ENCODE measurements at places on chromosomes 16 and 17.

DNA sequence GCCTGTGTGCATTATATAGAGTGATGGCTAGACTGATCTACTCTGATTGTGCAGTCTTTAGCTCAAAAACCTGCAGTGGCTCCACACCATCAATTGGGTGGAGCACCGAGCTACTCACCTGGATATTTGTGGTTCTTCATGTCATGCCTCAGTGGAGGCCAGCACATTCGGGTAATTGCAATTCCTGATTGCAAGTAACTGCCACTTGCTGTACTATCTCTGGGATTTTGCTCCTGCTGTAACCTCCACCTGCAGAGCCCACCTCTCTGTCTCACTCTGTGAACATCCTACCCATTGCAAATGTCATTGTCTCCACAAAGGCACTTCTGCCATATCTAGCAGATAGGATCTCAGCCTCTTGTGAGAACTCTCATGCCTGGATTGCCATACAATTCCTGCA, 1.7 kb upstream of the CCL1 start:
- DNase-seq = no peak

DNA sequence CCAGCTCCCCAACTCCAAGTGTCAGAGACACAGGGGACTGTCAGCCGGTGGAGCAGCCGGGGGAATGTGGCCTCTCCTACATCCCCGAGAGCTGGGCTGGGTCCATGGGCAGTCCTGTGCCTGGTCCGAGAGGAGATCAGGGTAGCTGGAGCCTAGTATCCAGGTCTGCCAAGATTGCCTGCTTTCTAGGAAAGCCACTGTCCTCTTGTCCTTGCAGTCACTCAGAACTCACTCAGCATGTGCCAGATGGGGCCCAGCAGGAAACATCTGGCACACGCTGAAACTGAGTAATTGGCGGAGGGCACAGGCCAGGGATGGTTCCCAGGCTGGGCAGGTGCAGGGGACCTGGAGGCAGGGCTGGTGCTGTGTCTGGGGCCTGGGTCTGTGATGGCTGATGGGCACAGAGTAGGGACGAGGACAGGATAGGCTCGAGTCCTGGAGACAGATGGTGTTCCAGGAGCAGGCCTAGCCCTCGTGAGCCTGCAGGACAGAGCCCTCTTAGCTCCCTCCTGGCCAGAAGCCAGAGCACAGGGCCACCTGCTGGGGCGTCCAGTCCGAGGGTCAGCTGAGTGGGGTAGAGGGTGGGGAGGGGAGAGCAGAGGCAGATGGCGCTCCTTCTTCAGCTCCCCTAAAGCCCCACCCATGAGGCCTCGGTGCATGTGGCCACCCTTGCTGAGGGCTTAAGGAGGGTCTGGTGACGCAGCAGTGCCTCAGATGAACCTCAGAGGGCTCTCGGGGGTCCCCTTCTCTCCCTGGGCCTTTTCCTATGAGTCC, 31.1 kb downstream of the ADCY7 start:
- no peak for DNase-seq

- DNase-seq = no peak
Measured at GRCh38 chr16:79814124-79814523, 213.6 kb upstream of the MAF start.

DNA sequence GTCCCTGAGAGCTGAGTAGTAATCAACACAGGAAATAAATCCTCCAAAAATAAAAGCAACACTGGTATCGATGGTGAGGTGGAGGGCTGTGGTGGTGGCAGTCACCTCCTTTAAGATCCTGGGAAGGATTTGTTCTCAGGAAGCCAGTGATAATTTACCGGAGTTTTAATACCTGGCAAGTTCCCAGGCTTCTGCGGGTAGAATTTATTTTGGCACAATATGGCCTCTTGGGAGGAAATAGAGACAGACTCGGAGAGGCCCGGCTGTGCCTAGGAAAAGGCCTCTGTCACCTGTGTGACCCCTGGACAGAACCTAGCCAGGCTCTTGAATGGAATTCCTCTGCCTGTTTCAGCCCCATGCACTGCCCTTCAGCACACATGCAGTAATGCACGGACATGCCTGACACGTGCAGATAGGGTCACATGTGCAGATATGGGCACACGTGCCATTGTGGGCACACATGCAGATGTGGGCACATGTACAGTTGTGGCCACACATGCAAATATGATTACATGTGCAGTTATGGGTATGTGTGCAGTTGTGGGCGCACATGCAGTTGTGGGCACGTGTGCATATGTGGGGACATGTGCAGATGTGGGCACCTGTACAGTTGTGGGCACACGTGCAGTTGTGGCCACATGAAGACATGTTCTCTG, 33.5 kb downstream of the MGAT5B start:
- no peak for DNase-seq

DNA sequence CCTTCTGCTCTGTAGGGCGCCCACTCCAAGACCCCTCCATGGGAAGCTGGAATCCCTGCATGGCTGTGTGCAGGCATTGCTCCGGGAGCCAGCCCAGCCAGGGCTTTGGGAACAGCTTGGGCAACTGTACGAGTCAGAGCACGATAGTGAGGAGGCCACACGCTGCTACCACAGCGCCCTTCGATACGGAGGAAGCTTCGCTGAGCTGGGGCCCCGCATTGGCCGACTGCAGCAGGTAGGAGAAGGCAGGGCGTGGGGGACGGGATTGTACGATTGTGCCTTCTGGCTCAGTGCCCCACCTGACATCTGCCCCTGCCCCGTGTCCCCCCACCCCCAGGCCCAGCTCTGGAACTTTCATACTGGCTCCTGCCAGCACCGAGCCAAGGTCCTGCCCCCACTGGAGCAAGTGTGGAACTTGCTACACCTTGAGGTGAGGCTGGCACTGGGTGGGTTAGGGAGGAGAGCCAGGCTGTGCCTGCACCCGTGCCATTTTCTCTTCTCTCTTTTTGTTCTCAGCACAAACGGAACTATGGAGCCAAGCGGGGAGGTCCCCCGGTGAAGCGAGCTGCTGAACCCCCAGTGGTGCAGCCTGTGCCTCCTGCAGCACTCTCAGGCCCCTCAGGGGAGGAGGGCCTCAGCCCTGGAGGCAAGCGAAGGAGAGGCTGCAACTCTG, 8.7 kb upstream of the TMEM88 start:
- DNase-seq = no peak

- no peak for DNase-seq
Measured at GRCh38 chr17:51873302-51873701, 285.2 kb downstream of the CA10 start.

DNA sequence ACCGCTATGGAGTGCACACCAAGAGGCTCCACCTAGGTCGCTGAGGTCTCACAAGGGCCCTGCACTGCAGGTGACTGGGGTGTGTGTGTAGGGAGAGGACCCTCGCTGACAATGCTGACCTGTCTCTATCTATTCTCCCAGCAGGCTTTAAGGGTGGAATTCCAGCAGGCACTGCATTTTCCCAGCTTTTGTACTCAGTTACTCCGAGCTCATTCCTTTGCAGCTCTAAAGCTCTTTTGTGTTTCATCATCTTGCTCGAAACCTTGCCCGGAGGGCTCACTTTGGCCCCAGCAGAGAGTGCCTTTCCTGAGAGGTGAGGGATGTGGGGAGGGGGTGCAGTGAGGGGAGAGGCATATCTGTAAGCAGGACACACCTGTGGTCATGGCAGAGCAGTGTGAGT, 39.3 kb downstream of the SMPD3 start:
- DNase-seq = no peak

DNA sequence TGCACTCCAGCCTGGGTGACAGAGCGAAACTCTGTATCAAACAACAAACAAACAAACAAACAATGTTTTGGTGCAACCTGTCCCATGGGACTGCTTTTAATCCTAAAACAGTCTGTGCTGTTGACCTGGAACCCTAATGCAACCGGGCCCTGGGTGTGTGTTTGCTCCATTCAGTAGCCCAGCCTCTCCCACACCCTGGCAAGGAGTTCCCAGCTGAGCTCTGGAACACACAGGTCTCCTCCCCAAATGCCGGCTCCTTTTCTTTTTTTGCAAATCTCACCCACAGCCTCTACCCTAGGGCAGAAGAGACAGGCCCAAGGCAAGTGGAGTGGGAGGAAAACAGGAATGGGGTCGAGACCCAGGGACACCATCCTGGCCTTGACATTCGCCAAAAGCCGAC, 29.8 kb upstream of the RASD1 start:
- no peak for DNase-seq

GRCh38 chr17:44402564-44403172, 13.2 kb upstream of the ITGA2B start:
- no peak for DNase-seq

- DNase-seq = peak; percentile 84
Measured at GRCh38 chr16:674968-675883, at the start of gene RHBDL1. RHBDL1 (plus strand) TSS chr16:675671; CDS start chr16:675791, 120 bp downstream.

DNA sequence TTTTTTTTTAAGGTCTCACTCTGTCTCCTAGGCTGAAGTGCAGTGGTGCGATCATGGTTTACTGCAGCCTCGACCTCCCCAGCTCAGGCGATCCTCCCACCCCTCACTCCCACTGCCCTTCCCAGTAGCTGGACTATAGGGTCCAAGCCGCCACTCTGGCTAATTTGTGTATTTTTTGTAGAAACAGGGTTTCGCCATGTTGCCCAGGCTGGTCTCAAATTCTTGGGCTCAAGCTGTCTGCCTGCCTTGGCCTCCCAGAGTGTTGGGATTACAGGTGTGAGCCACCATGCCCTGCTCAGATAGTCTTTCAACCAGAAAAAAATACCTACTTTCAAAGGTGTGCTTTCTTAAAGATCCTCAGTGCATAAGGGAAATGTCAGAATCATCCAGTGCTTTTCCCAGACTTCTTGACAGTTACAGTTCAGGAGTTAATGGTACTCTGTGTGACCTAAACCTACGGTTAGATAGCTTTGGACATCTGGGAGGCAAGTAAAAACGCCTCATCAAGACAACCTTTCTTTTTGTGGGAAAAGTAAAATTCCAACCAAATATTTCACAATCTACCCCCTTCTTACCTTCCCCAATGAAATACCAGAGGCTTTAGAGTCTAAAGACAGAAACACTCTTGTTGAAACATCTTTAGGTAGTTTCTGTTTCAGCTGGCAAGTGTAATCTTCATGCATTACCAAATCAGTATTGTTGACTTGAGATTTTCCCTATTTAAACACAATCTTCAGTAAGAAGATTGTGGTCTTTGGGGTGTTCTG, 6.8 kb downstream of the RSPRY1 start:
- DNase-seq = no peak

DNA sequence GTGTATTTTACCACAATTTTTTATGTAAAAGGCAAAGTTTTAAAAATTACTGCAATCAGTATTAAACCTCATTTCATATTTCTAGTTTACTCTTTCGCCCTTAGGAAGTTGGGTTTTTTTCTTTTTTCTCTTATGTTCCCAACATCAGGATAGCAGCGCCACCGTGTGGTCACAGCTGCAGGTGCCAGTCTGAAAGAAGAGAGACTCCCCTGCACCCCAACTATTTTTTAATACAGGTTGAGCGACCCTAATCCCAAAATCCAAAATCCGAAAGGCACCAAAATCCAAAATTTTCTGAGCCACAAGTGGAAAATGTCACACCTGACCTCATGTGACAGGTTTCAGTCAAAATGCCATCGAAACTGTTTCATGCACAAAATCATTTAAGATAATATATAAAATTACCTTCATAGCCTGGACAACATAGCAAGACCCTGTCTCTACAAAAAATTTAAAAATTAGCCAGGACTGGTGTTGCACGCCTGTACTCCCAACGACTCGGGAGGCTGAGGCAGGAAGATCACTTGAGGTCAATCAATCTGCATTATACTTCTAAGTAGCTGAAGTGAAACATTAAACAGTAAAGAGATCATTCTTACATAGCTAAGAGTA, 21.8 kb upstream of the ASGR2 start:
- DNase-seq = peak; percentile 64

- no peak for DNase-seq
Measured at GRCh38 chr16:69145658-69146057, 13.2 kb downstream of the UTP4 start.

- no peak for DNase-seq
Measured at GRCh38 chr17:77724876-77725615, 233.5 kb upstream of the TNRC6C start.

DNA sequence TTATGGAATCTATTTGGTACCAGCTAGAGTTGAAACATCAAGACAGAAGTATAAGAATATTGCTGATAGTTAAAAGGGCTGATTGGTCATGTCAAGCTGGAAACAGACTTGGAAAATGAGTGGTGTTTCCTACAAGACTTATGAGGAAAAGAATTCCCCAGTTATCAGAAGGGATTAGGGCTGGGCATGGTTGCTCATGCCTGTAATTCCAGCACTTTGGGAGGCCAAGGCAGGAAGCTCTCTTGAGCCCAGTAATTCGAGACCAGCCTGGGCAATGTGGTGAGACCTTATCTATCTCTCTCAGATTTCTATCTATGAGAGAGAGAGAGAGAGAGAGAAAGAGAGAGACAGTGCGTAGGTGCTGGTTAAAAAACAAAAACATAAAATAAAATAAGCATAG, 139.5 kb upstream of the PMFBP1 start:
- DNase-seq = no peak

GRCh38 chr16:77838597-77839255, 50.4 kb downstream of the VAT1L start:
- no peak for DNase-seq

DNA sequence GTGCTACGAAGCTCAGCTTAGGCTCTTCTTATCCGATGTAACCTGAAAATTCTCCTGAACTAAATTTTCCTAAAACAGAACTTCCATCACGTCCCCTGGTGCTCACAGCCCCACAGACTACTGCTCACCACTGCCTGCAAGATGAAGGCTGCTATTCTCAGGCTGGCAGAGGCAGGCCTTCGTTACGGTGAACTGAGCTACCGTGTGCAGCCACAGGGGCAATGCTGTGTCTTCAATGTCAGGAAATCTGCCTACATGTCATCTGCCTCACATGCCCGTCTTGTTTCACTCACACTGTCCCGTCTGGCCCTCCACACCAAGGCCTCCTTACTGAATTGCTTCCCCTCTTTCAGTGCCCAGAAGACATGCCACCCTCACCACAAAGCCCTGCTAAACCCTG, 15.9 kb downstream of the EMC8 start:
- no peak for DNase-seq

- DNase-seq = no peak
Measured at GRCh38 chr17:8542599-8543502, 87.7 kb downstream of the MYH10 start.

DNA sequence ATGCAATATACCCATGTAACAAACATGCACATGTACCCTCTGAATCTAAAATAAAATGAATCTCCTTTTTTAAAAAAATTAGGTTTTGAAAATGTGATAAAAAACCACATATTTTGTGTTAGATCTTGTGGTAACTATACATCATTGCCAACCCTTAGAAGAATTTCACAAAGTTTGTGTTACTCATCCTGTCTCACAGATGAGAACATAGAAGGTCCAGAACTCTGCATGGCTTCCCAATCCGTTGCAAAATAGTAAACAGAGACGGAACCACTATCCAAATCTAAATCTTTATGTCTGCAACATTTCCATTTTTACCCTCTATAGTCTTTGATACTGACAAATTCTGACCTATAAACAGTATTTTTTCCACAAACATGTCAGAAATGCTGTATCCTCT, 759.9 kb downstream of the KCNJ2 start:
- DNase-seq = no peak

GRCh38 chr16:10027553-10027952, 154.7 kb downstream of the GRIN2A start:
- no peak for DNase-seq

DNA sequence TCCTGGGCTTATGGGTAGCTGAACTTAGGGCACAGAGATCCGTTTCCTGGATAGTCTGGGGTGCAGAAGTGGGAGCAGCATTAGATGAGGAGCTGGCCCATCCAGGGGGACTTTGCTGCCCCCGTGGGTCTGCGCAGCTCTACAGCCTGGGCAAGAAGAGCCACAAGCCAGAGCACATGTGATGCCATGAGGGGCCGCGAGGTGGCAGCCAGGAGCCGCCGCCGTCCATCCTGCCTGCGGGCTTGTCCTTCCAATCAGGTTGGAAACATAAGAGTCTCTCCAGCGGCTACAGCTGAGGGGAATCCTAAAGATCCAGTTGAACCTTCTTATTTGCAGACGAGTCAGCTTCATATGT, 21.9 kb downstream of the C1QTNF1 start:
- DNase-seq = peak; percentile 87

Data from frontal cortex (tissue), 4 donors.